SJSA1 (cell line): ENCODE measurements at places on chromosomes 7 and 10. TPM values are rescaled to one million over a fixed set of nuclear protein-coding genes. Genes with fewer than 3 reads are reported as not detected.

Gene NYAP1
- total RNA-seq, result 0.63 and 0.87 TPM in 2 replicates

Gene C7orf57
- total RNA-seq, result 0.34 and 3.8 TPM in 2 replicates

Gene CACNB2
- not detected in 2 replicates for total RNA-seq

Gene DKK1
- total RNA-seq, result 29.7 and 46.2 TPM in 2 replicates

Gene NUDT13
- 0.31 and 0.50 TPM in 2 replicates for total RNA-seq
